ENCODE measurements at places on chromosomes 3 and 15.

DNA sequence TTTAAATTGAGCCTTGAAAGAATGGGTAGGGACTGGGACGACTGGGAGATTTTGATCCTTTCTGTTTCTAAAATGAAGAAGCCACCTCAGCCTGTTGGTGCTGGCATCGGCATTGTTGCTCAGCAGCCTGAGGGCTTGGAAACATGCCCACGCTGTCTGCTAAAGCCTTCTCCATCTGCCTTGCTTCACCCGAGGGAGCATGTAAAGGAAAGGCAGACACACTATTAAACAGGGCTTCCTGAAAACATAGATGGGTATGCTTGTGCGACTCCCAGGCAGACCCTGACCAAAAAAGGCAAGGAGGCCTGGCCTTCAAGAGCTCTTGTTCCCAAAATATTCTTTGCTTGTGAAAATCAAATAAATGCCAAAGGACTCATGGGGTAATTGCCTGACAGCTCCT is 84.2 kb upstream of the SLC4A7 start:
- peak; percentile 62 for DNase-seq

GRCh38 chr15:34725556-34725955 is 29.2 kb downstream of the GJD2 start:
- DNase-seq = no peak

GRCh38 chr3:176633511-176633910 is 563.8 kb downstream of the TBL1XR1 start:
- DNase-seq = no peak

DNA sequence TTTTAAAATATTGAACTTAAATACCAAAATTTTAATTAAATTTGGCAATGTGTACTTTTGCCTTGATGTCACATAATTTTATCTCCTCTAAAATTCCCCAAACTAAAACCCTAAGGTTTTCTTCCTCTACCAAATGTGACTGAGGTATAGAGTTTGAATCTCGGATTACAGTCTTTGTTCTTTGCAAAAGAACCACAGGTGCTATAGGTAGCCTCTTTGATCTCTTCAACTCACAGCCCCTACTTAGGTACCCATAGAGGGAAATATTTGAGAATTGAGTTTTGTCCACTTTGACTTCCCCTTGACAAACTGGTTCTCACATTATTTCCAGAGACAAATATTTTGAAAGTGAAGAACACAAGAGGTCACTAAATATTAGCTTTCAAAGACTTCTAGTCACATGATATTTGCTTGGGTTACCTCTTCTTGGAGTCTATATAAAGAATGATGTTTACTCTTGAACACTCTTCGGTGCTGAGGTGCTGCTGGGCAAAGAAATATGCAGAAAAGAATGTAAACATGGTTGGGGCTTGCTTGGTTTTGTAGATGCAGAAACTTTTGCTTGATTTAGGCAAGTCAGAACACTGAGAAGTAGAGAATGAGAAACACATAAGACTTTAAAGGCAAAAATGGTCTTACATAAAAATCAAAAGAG is 120.8 kb upstream of the MCTP2 start:
- DNase-seq = no peak

GRCh38 chr3:107797586-107797985 is 274.8 kb downstream of the BBX start:
- no peak for DNase-seq

- no peak for DNase-seq
Measured at GRCh38 chr3:195227871-195228270, 43.1 kb downstream of the XXYLT1 start.

- DNase-seq = peak; percentile 43
Measured at GRCh38 chr15:39583596-39584265, 2.9 kb downstream of the THBS1 start.

DNA sequence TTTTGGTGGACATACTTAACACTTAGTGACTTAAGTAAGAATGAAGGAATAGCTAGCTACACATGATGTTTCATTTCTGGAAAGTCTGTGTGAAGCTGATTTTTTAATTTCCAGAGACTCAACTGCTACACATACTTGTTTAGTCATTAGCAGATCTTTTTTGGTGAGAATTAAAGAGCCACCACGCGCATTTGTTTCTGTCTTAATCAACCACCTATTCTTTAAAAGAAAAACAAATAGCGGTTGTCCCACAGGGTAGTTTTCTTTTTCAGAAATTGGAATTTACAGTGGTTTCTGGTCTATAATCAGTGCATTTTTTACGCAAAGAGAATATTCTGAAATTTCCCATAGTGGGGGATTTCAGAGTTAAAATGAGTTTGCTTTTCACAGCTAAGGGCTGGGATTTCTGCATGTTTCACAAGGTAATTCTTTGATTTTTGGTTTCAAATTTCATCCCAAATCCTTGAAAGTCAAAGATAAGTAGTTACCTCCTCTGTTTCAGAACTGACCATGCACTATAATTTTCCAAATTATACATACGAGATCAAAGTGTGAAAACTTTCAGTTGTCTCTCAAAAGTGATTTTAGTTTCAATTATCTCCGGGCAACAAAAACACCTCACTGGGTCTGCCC is 631.0 kb upstream of the GRM7 start:
- DNase-seq = no peak

GRCh38 chr3:136672457-136672856 is 79.7 kb downstream of the STAG1 start:
- DNase-seq = no peak

GRCh38 chr3:183131735-183132134 is 30.8 kb downstream of the LAMP3 start:
- no peak for DNase-seq

GRCh38 chr3:80050826-80051601 is 283.2 kb upstream of the ROBO1 start:
- no peak for DNase-seq

GRCh38 chr3:134314588-134315285 is 59.5 kb downstream of the AMOTL2 start:
- no peak for DNase-seq

- DNase-seq = no peak
Measured at GRCh38 chr3:20700714-20701113, 514.7 kb upstream of the SGO1 start.

- peak; percentile 65 for DNase-seq
Measured at GRCh38 chr15:34241376-34242330, 16.8 kb downstream of the EMC4 start.

GRCh38 chr15:96750361-96750760 is 419.9 kb downstream of the NR2F2 start:
- no peak for DNase-seq

DNA sequence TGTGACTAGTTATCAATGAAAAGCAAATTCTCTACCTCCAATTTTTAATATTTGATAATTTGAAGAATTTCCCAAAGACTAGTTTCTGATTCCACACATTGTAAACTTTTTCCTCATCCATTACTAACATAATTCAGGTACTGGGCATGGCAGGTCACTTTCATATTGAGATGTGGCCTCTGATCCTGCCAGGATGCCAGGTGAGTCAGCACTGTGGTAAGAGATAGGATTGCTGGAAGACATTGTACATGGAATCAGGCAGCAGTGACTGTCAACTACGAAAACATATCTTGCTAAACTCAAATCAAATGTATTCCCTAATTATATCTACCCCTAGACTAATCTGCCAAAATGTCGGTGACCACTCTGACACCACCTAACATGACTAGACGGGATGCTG is 33.2 kb upstream of the POU1F1 start:
- no peak for DNase-seq

DNA sequence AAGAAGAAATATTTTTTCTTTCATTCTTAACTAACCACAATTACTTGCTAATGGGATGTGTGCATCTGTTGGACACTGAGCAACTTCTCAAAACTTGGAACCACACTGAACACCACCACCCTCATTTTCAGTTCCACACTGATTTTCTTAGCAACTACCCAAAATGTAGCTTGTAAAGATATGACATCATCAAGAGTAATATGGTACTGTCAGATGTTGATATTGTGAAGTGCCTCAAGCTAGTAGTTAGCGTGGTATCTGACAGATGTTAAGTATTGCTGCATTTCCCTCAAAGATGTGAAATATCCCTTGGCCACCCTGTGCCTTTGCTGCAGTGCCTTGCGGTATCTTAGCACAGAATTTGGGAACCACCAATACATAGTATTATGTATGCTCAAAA is 9.3 kb downstream of the RFTN1 start:
- DNase-seq = peak; percentile 33

DNA sequence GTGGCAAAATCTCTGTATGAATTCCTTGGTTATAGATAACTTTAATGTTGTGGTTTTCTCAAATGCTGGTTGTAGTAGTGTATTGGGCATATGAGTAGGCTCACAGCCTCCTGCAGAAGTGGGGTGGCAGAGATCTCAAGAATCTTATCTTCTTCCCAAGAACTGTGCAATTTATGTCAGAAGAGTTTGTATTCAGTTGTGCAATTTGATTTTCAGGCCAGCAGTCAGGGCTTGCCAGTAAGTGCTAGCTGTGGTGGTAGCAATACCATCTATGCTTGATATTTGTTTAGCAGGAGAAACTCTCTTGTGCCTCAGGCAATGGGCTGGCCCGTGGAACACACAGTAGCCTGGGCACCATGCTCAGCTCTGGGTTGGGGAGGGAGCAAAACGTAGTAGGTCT is 58.4 kb upstream of the GOLIM4 start:
- DNase-seq = no peak

DNA sequence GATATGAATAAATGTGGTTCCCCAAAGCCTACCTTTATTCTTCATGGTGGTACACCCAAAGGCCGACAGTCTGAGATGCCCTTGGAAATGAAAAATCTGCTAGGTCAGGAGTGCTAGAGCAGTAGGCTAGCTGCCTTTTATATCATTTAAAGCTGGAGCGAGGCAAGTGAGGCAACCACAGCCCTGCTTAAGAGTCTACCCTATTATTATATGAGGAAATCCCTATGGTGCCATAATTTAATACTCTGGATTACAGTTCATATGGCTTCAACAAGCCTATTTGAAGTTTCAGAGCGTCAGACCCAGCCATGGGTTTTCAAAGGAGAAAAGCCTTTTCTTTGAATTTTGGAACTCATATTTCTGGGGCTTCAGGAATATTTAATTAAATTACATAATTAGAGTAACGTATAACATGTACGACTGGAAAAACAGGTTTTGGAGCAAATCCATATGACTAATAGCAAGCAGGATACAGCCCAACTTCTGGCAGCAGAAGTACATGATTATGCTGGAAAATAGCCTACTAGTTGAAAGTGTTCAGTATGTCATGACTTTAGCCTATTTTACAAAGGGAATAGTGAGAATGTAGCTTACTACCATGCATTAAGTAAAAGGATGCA is 18.0 kb upstream of the SLTM start:
- peak; percentile 79 for DNase-seq

GRCh38 chr3:178205740-178206139 is 330.5 kb upstream of the KCNMB2 start:
- DNase-seq = peak; percentile 67

GRCh38 chr3:178392511-178392926 is 143.7 kb upstream of the KCNMB2 start:
- peak; percentile 85 for DNase-seq

DNA sequence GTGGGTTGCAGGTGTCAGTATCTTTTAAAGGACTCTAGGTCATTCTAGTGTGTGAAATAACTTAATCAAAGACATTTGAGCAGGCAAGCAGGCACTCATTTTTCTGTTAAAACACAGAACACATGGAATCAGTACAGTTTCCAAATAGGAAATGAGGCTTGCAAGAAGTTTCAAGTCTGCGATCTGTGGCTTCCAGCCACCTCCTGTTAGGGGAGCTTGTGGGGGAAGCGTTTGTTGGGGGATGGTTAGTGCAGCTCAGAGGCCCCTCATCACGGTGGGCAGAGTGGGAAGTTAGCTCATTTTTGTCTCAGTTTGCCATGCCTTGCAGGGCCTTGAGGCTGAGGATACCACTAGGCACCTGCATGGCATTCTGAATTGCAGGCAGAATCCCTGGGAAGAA is 59.9 kb downstream of the SLC6A11 start:
- no peak for DNase-seq

DNA sequence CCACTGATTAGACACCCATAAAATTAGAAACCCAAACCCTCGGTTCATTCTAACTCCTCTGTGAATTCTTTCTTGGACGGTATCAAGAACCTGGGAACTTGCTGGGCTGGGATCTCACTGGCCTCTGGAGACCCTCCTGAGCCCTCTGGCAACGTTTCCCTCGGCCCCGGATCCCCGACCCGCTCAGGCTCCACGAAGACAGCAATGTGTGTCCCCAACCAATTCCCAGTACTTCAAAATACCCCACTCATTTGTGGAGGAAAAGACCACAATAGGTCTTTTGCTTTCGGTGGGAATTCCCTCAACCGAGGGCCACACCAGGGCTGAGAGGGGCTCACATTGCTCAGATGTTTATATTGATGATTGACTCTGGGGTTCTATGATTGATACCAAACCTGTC is 117.9 kb upstream of the PRR20G start:
- no peak for DNase-seq

DNA sequence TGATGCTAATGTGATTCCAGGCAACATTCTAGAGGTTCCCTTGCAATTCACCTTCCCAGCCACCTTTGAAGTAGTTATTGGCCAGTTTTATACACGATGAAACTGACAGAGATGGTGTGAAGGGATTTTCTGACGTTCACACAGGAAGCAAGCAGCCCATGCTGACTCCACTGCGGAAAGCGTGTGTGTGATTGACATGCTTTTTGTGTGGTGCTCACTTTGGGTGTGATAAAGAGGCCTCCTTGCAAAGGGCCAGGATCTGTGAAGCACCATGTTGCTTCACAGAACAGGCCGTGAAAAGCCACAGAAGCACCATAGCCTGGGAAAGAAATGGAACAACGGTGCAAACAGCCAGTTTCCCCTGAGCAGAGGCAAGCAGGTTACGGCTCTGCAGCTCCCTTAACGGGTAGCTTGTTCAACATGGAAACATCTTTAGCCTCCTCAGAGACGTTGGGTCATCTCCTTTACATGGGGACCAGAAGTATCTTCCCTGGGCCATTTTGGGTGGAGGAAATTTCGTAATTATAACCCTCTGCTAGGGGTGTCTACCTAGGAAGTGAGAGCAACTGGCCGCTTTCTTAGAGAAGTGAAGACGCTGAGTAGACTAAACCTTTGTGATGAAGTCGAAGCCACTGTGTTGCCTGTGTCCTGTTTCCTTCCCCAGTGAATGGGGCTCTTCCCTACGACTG is 108.5 kb downstream of the APBA2 start:
- no peak for DNase-seq

DNA sequence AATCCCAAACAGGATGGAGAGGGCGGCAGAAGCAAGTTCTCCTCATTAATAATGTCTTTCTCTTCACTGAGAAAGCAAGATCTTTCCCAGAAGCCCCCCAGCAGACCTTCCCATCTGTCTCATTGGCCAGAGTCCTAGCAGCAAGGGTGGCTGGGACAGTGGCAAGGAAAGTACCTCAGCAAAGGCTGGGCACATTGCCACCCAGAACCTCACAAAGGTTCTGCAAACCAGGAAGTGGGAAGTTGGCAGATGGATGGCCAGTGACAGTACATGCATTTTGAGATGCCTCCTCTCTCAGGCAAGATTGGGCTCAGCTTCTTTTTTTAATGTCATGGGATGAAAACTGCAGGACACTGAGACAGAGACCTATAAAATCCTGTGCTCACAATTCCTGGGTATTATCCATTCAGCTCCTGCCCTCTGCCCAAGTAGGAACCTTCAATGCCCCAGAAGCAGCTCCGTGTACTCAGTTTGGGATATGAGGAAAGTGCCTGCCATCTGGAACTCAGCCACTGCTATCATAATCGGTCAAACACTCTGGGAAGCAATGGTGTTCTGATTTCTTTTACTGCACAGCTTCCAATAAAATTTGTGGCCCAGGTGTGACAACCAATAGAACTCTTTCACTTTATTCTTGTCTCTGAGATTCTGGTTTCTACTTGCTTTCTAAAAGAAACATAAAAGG is 25.5 kb downstream of the DPH3 start:
- DNase-seq = no peak
